ENCODE measurements at places on chromosomes 6 and 20.

- DNase-seq, result no peak
Measured at GRCh38 chr20:57107208-57107607, 159.2 kb downstream of the BMP7 start.

- no peak for DNase-seq
Measured at GRCh38 chr6:147063469-147064031, 140.7 kb upstream of the STXBP5 start.

GRCh38 chr6:105135056-105135455 lies 44.8 kb downstream of the POPDC3 start:
- no peak for DNase-seq

DNA sequence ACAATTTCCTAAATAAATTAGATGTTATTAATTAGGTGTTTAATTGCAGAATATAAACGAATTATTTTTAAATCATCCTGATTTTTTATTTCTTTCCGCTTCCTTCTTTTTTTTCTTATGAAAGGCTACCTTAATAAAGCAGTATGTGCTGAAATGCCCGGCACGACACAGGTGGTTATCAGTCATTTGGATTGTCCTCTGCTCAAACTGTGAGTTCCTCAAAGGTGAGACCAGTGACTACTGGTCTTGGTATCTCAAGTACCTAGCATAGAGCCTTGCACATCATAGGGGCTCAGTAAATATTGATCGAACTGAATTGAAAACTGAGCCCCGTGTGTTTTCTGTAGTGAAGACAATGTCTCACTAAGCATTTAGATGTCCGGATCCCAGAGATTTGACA lies 9.6 kb upstream of the EZR start:
- DNase-seq, result no peak

DNA sequence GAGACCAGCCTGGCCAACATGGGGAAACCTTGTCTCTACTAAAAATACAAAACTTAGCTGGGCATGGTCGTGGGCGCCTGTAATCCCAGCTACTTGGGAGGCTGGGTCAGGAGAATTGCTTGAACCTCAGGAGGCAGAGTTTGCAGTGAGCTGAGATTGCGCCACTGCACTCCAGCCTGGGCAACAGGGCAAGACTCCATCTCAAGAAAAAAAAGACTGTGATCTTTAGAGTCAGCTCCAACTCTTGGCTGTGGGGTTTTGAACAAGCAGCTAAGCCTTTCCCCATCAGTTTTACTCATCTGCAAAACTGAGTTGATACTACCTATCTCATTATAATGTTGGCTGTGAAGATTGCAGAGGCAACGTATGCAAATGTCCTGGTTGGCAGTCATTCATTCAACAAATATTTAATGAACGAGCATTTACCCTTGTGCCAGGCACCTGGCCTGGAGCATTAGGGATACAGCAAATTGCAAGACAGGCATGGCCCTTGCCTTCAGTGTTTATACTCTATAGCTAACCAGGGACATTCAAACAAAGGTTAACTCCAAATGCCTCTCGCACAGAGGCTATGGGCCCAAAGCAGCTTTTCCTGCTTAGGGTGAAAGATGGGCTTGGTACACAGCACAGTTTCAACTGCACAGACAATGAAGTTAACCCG lies 37.8 kb downstream of the ILRUN start:
- no peak for DNase-seq

DNA sequence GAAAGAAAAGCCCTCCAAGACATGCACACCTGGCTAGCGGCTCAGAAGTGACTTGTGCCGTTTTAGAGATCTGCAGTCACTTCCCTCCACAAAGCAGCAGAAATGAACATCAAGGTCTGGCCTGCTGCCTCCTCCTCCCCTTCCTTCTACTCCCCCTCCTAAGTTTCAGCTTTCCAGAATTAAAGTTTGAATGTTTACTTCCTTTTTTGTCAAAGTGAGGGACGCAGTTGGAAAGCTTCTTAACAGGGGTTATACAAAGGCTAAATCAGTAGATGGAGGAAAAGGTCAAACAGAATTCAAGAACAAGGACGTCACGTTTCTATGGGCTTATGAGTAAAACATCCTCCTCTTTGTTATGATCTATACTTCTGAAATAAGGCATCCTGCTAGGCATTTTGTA lies 227.7 kb downstream of the SLC35F1 start:
- no peak for DNase-seq

- DNase-seq, result no peak
Measured at GRCh38 chr6:148041546-148041945, 301.1 kb upstream of the SASH1 start.

All from posterior cingulate gyrus (tissue), 11 donors.